Activated T-cell treated with anti-CD3 and anti-CD28 coated beads, Interleukin-2, amount 50 U/mL, for 1 hour (primary cell): ENCODE measurements at places on chromosomes 16 and 17.

DNA sequence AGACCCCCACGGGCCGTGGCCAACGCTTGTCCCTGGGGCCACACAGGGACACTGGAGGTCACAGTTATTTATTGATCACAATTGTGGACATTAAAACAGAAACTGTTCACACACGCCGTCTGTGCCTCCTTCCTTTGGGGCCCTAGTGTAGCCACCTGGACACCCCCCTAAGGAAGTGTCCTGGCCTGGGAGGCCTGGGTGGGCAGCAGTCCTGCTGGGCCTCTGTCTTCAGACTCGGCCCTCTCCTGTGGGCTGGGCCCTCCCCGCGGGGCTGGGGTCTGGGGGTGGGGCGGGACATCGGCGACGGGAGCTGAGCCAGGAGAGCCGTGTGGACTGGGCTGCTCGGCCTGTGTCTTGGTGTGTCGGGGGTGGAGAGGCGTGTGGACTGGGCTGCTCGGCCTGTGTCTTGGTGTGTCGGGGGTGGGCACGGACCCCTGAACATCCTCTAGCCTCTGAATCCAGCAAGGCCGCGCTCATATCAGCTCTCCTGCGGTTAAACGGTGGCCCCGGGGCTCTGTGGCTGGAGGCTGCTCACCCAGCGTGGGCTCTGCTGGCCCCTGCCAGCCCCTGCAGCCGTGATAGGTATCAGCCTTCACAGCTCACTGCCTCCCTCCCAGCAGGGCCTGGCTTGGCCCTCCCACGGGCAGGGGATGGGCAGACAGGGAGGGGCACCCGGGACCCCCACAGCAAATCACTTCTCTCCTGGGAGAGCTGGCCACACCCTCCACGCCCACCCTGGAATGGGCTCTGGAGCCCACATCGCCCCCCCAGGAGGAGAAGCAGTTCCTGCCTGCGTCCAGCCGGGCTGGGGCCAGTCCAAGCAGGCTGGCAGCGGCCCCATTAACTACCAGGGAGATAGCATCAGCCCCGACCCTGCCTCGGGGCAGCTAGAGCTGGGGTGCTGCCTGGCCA lies 1.1 kb upstream of the NHLRC4 start:
- DNase-seq = no peak

- no peak for DNase-seq
Measured at GRCh38 chr17:34257299-34257985, 2.4 kb downstream of the CCL2 start.

- no peak for DNase-seq
Measured at GRCh38 chr16:48231727-48232492, 12.2 kb upstream of the LONP2 start.

DNA sequence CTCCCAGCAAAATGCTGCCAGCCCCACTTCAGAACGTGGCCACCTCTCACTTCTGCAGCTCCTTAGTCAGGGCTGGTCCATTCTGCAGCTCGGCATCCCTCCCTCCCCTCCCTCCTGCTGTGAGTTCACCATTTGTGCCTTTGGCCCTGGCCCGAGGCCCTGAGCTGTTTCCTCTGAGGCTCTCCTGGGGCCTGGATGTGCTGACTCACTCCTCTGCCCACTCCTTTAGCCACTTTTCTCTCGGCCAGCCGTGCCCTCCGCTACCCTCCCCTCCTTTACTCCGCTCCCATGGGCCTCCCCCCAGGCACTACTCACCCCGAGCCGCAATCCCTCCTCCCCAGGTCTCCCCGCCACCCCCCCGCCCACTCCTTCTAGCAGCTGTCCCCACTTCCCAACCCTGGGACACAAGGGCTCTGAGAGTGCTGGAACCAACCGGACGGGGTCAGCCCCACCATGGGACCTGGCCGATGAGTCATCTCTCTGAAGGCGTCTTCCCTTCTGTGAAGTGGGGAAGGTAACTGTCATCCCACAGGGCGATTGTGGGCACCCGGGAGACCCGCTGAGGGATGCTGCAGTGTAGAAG lies 11.5 kb downstream of the KCNG4 start:
- DNase-seq = no peak

- DNase-seq = no peak
Measured at GRCh38 chr17:8985054-8985701, 19.7 kb upstream of the PIK3R5 start.

DNA sequence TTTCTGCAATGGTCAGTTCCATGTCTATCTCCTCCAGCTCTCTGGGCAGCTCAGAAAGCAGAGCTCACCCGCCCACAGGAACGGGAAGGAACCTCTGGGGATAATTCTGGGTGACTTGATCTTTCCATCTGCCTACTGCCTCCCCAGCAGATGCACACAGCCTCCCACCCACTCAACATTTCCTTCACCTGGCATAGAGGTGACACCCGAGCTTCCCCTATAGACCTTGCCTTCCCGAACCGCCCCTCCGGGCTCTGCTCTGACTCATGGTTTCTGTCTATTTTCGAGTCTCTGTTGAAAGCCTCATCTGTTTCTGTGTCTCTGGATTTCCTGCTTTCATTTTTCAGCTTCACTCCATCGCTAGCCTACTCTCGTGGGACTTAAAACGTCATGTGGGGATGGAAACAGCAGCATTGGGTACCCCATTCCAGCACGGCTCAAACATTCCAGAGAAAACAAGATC lies 11.4 kb downstream of the GGA3 start:
- DNase-seq = peak; percentile 73

GRCh38 chr16:75116911-75117245 lies 298 bp upstream of the LDHD start:
- no peak for DNase-seq

DNA sequence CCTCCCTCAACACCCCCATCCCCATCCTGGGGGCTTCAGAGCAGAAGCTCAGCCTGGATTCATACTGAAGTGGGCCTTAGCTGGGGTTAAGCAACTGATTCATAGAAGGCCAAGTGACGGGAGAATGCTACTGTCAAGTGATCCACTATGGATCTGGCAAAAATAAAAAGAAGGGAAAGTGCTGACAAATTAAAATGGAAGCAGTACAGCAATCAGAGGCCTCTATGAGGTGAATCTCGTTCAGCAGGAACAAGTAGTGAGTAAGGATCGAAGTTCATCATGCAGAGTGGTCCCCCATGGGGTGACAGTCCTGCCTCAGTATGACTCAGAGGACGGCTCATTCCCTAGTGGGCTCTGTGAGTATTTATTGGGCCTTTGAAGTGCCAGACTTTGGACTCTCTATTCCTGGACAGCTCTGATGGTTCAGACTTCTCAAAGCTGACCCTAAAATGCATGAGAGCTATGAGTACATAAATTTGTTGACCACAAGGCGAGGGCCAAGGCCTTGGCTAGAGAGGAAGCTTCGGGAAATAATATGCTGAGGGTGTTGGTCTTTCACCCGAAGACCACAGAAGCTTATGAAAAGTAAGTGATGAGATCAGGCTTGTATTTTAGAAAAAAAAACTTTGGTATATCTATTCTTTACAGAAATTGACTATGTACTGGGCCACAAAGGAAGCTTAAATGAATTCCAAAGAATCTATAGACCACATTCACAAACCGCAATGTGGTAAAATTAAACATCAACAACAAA lies 5.3 kb upstream of the NSMCE1 start:
- DNase-seq = no peak

DNA sequence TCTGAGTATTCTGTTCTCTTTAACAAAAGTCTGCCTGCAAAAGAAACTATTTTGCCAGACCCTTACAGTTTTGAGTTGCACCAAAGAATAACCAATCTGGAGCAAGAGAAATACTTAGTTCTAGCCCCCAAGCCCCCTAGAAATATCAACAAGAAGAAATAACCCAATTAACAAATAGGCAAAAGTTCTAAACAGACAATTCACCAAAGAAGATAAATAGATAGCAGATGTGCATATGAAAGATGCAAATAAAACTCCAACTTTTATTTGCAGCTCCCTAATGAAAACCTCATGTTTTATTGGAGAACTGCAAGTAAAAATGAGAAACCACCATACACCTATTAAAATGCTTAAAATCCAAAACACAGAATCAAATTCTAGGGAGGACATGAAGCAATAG lies 1308.0 kb downstream of the CDH11 start:
- DNase-seq = no peak

- DNase-seq = no peak
Measured at GRCh38 chr16:17125671-17126070, 345.1 kb downstream of the XYLT1 start.

DNA sequence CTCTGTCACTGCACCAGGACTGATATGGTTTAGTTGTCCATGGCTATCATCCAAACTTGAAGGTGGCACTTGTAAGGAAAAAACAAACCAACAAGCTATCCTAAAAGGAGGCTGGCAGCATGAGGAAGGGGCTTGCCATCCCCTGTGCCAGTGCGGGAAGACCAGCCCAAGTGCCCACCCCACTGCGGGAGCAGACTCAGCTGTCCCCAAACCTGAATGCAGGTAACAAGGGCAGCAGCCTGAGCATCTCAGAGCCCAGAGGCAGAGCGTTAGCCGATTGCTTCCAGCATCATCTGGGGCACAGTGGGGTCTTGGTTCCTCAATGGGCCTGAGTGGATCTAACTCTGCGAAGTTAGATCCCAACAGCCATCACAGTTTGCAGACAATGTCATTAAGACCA lies 29.2 kb upstream of the C16orf78 start:
- DNase-seq = no peak

GRCh38 chr16:51084074-51084928 lies 66.8 kb downstream of the SALL1 start:
- no peak for DNase-seq

- DNase-seq = no peak
Measured at GRCh38 chr17:72053449-72053848, 67.4 kb upstream of the SOX9 start.

GRCh38 chr16:84569382-84569987 lies 48.4 kb downstream of the COTL1 start:
- DNase-seq = no peak

DNA sequence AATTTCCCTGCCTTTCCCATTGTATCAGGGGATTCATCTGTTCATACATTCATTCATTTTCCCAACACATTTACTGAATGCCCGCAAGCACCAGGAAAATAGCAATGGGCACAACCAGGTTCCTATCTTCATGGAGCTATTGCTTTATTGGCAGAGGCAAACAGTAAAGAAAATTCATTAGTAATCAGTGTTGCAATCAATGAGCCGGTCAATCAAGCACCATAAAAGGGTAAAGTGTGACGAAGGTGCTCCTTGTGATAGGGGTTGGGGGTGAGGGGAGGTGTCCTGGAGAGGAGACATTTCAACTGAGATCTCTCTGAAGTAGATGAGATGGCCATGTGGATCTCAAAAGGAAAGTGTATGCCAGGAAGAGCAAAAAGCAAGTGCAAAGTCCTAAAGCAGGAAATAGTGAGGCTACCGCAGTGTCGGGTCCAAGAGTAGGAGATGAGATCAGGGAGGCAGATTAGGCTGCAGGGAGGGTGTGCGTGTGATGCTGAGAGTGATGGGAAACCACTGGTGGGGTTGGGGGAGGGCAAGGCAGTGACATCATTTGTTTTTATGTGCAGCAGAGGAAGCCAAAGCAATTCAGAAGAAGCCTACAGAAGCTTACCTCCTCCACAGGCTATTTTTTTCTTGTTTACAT lies 28.4 kb downstream of the CDH13 start:
- DNase-seq = peak; percentile 53

- no peak for DNase-seq
Measured at GRCh38 chr16:29769507-29769906, 8.5 kb upstream of the ZG16 start.

- no peak for DNase-seq
Measured at GRCh38 chr16:72442385-72443158, 270.6 kb upstream of the PMFBP1 start.

DNA sequence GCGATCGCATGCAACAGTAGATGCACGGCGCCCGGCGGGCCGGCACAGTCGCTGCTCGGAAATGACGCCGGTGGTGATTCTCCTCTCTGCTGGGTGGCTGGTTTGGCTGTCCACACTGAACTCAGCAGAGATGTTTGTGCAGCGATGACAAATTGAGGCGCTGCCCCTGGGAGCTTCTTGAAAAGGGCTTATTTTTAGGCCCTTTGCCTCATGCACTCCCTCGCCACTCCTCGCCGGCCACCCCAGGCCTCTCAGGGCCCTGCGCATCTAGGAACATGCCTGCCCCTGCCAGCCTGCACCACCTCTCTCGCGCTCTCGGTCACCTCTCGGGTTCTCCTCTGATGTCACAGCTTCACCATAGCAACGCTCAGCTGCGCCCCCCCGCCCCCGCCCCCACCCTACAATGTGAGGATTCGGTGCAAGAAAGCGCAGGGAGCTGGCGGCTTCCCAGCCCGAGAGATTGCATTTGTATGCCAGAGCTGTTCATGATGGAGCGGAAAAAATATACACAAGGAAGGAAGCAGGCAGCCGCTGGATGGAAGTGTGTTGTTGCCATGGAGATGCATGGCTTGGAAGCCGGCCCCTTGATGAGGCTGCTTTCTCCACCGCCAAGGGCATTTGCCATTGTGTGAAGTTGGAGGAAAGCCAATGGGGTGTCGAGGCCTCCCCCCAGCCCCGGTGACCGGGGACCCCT lies 81.3 kb upstream of the PLCG2 start:
- DNase-seq = no peak

GRCh38 chr17:13288248-13288647 lies 270.4 kb upstream of the ELAC2 start:
- DNase-seq = no peak

DNA sequence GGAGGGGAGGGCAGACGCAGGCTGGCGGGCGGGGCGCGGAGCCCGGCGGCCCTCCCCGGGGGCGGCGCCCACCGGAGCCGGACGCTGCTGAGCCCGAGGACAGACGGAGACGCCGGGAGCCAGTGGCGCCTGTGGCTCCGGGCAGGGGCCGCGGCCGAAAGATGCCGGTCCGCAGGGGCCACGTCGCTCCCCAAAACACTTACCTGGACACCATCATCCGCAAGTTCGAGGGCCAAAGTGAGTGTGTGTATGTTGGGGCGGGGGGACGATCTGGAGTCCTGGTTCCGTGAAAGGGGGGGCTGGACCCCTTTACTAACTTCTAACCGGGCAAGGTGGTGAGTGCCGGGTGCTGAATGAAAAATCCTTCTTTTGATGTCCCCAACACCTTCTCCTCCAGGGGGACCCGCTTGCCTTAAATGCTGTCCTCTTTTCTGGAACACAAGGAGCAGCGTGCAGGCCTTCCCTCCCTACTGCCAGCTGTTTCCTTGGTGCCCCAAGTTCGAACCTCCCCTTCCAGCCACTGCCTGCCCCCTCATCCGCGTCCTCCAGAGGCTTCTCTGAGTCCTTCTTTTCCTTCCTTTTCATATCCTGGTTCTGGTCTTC lies at the start of gene KCNH6:
KCNH6 (plus strand) TSS at position 106 of the 603 bp plus-strand sequence; CDS start at position 162, 56 bp downstream.
- no peak for DNase-seq

- no peak for DNase-seq
Measured at GRCh38 chr16:65884018-65884417, 482.5 kb upstream of the CDH5 start.

- no peak for DNase-seq
Measured at GRCh38 chr16:88861359-88861758, 4.4 kb downstream of the TRAPPC2L start.

- DNase-seq = no peak
Measured at GRCh38 chr16:61797296-61797795, 238.9 kb downstream of the CDH8 start.

DNA sequence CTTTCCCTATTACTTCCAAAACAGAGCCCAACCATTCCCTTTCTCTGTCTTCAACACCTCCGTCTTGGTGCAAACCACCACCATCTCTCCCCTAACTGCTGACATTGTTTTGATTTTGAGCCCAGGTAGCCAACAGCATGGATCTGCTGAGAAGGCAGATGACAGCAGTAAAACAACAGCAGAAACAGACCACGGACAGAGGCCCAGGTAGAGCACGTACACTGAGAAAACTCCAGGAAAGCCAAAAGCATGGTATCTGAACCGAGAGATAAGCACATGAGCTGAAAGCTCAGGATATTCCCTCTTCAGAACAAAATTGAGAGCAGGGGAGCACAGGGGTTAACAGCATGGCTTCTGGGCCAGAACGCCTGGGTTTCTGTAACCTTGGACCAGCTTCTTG lies 18.9 kb upstream of the MAP3K14 start:
- DNase-seq = no peak

GRCh38 chr17:47200325-47200664 lies 8.9 kb upstream of the MYL4 start:
- DNase-seq = no peak
